ENCODE measurements at places on chromosomes 1 and 21.

DNA sequence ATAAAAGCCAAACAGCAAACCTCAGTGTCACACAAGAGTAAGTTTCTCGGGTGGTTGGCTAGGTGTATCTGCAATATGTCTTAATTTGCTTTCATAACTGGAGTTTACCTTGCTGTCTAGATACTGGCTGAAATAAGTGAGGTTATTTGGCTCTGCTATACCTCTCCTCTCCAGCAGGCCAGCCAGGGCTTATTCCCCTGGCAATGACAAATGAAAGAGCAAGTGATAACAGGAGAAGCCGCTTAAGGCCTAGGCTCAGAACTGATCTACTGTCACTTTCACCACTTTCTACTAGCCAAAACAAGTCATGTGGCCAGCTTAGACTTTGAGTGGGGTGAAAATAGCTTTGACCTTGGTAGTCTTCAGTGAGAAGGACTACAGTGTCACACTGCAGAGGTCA lies 4.8 kb upstream of the RPE65 start:
- no peak for DNase-seq

DNA sequence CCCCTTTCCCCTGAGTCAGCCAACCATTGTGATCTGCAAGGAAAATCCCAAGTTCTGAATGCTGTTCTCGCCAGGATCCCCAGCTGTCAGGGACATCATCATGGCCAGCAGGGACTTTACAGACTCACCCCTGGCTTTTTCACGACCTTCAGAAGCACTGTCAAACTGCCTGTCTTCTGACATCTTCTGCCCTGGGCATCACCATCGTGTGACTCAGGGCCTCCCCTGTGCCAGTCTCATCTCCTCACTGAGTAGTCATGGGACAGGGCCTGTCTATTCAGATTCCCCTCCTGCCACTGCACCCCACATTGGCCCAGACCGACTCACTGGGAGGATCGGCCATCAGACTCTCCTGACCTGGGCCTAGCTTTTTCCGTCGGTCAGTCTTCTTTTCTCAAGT lies 72.5 kb upstream of the VAMP3 start:
- DNase-seq, result no peak

DNA sequence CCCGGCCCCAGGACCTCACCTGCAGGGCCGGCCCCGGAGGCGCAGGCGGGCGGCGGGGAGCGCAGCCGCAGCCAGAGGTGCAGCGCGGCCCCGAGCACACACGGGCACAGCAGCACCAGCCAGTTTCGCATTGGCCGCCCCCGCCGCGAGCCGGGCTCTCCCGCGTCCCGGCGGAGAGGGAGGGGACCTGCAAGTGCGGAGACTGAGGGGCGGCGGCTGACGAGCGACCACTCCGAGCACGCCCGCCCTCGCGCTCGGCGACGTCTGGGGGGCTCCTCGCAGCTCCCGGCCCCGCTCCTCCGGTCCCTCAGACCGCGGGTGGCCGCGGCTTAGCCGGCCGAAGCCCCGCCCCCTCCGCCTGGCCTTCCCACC lies at the start of gene B3GALNT2:
TSS of gene B3GALNT2 (minus strand) at position 331 of the 372 bp plus-strand sequence. CDS start at position 131, 200 bp downstream.
- DNase-seq, result no peak

DNA sequence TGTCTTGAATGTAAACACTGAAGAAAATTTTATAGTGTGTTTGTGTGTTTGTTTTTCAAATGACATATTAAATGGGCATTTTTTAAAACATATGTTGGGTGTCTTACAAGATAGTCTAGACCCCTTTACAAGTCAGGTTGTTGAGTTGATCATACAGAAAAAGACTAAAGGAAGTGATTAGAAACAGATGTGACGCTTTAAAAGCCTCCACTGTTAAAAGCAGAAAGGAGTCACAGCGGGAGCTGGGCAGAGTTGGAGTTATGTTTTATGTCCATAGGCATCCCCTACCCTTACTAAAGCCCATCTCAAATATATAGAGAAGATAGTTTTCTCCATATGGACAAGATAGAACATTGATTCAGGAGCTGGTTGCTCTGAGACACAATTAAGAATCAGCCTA lies 393.9 kb downstream of the PLPP3 start:
- no peak for DNase-seq

- no peak for DNase-seq
These were observed 239.1 kb upstream of the FGGY start for GRCh38 chr1:59057796-59058195.

DNA sequence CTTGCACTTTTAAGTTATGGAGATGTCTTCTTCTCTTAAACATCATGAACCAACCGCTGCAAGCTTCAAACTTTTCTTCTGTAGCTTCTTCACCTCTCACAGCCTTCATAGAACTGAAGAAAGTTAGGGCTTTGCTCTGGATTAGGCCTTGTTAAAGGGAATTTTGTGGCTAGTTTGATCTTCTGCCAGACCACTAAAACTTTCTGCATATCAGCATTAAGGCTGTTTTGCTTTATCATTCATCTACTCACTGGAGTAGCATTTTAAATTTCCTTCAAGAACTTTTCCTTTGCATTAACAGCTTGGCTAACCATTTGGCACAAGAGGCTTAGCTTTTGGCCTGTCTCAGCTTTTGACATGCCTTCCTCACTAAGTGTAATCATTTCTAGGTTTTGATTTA lies 43.0 kb upstream of the RGL1 start:
- no peak for DNase-seq

DNA sequence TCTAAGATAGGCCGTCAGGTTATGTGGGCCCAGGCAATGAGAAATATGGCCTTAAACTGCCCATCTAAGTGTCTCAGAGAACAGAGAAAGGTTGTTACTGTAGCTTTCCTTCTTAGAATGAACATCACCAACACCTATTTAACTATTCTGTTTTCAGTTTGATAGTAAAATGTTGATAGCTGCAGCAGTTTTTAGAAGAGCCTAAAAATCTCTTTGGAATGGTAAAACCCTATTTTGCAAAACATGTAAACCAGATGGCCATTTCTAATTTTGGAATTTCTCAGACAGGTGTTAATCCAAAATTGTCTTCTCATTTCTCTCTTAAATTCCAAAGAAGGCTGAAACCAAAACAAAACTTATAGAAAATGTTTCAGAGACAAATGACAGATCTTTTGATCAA lies 57.5 kb downstream of the DIPK1A start:
- no peak for DNase-seq

DNA sequence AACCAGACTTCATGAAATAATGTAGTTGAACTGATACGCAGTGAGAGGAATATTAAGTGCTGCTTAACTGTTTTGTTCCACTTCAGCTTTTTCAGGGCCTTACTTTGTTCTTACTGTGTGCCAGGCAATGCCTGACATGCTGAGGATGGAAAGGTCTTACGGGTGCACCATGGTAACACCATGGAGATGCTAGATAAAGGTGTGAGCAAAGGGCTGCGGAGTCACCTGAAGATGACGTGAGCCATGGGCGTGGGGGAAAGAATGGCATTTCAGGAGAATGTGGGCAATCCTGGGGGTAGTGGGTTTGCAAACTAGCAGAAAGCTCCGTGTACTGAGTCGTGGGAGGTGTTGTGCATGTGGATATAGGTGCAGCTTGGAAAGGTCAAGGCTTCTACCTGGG lies 27.3 kb downstream of the MAN1C1 start:
- DNase-seq, result no peak

GRCh38 chr1:36834586-36834985 lies 199.7 kb downstream of the GRIK3 start:
- DNase-seq, result no peak

DNA sequence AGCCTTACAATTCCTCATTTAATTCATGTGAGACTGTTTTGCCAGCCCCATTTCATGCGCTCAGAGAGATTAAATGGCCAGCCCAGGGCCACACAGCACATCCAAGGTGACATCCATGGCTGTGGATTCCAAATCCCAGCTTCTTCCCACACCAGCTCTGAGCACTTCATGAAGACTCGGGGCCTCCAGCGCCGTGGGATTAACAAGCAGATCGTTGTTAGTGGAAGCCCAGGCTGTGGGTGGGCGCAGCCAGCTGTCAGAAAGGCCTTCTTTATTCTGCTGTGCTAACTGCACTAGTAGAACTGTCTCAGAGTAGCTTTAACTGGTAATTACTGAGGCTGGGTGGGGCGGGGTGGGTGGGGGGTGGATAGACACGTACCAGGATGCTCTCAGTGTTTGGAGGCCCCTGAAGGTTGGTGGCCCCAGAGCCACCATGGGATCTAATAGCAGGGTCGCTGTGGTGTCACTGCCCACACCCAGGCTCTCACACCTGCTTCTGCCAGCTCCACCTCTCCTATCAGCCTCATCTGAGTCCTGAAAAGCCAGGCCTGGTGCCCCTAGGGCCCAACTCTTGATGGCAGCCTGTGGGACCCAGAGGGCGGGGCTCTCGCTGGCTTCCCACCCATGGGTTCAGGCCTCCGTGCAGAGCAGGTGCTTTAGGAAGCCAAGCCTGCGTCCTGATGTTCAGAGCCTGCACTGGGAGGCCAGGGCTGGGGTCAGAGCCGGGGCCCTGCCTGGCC lies 3.4 kb downstream of the BMP8A start:
- no peak for DNase-seq
